ENCODE measurements at places on chromosomes 6 and 20. TPM values are rescaled to one million over a fixed set of nuclear protein-coding genes. Genes with fewer than 3 reads are reported as not detected.
A peak's percentile ranks its signal among the peaks of the same experiment; 100 is the strongest.

DNA sequence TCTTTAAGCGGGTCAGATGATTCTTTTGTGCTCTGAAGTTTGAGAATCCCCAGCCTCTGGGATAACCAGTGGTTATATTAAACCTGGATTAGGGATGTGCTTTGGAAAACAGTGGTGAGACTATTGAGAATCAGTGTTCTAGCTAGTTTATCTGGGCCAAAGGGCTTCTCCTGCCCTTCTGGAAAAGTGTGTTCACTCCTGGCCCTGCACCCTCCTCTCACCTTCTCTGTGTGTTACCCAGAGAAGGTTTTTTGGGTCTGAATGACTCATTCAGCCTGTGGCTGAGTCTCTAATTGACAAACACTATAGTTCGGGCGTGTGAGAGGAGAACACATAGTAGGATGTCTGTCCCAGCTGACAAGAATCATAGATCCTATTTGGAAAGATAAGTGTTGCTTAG lies 66.7 kb downstream of the LRRC1 start:
- DNase-seq = no peak

MCCD1 gene
- not detected for polyA plus RNA-seq

- no peak for DNase-seq
Measured at GRCh38 chr6:124010574-124010973, 206.9 kb downstream of the NKAIN2 start.

- no peak for DNase-seq
Measured at GRCh38 chr20:23034721-23035671, at the start of gene SSTR4. Gene SSTR4, plus strand, starts transcription at chr20:23035312. Its CDS starts 172 bp downstream, at chr20:23035484.

GRCh38 chr6:42047790-42048405 lies 2.4 kb upstream of the TAF8 start:
- DNase-seq = no peak

- DNase-seq = no peak
Measured at GRCh38 chr6:137412562-137412961, 81.6 kb downstream of the OLIG3 start.

DNA sequence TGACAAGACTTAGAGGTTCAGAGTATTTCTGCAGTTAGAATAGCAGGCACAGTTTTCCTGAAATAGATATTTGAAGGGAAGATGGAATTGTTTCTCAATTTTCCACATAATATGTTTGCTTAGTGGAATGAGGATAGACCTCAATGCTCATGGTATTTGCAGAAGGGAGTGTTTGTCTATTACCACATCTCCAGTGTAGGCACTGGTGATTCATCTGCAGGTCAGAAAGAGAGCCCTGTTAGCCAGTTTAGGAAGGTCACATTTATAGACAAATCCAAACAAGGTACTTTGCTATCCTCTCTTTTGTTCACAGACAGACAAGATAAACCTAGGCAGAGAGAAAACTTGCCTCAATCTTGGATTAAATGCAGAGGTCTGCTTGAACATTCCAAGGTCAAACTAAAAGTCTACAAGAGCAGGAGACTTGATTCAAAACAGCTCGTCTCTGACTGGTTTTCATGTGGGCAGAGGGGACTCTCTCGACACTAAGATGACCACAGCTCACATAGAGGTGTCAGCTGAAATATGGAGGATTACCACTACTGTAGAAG lies 22.8 kb downstream of the ISM1 start:
- no peak for DNase-seq

GINS1 gene
- 0.70 TPM for polyA plus RNA-seq

TDRD6 gene
- polyA plus RNA-seq = 0.97 TPM

LMBRD1 gene
- 54.5 TPM for polyA plus RNA-seq

GRCh38 chr20:44448753-44449546 lies 26.7 kb upstream of the TTPAL start:
- peak; percentile 60 for DNase-seq

- DNase-seq = no peak
Measured at GRCh38 chr6:16999491-17000436, 102.1 kb upstream of the STMND1 start.

NKX2-4 gene
- not detected for polyA plus RNA-seq

- no peak for DNase-seq
Measured at GRCh38 chr6:143747347-143747842, 69.6 kb downstream of the PHACTR2 start.

GRCh38 chr6:33671744-33672072 lies 39.8 kb downstream of the UQCC2 start:
- no peak for DNase-seq

DNA sequence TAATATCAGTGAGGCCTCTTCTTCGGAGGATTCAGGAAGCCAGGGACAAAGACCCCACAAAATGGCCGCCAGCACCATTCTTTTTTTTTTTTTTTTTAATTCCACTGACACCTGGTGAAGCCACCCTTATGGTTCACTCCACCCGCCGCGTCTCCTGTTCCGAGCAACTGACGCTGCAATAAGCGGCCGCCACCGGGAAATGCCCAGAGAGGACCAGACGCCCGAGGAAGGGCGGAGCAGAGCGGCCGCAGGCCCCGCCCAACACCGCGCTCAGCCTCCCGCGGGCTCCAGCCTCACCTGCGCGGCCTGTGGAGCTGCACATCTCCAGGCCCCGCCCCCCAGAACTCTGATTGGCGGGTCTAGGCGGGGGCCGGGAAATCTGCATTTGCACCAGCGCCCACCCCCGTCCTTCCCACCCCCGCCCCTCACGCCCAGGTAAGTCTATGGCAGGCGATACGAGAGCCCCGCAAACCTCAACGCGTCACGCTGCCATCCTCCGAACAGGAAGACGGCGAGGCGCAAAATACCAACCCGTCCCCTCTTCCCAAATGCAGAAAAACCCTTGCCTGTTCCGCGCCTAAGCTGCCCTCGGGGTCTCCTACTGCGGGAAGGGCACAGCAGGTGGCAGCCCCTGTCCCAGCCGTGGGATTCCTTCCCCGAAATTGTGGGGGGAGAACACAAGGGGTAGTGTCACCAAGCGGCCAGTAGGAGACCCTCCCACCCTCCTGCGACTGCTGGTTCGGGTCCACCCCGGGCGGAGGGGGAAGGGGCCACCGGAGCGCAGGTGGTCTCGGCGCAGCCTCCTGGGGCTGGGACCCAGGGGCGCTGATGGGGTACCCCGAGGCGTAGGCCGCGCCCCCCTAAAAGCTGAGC lies 960 bp downstream of the ATP9A start:
- peak; percentile 73 for DNase-seq

APCDD1L gene
- 0.04 TPM for polyA plus RNA-seq

- no peak for DNase-seq
Measured at GRCh38 chr6:134482593-134483270, 164.8 kb upstream of the SGK1 start.

- no peak for DNase-seq
Measured at GRCh38 chr6:97129106-97129505, 153.9 kb downstream of the MMS22L start.

GRCh38 chr6:11459079-11459610 lies 78.4 kb upstream of the TMEM170B start:
- DNase-seq = no peak
